ENCODE measurements at places on chromosomes 7 and 10.

GRCh38 chr7:46930366-46930765 is 651.5 kb downstream of the TNS3 start:
- DNase-seq = no peak

- DNase-seq = no peak
These were observed 181.4 kb downstream of the GNAT3 start for GRCh38 chr7:80330434-80330833.

DNA sequence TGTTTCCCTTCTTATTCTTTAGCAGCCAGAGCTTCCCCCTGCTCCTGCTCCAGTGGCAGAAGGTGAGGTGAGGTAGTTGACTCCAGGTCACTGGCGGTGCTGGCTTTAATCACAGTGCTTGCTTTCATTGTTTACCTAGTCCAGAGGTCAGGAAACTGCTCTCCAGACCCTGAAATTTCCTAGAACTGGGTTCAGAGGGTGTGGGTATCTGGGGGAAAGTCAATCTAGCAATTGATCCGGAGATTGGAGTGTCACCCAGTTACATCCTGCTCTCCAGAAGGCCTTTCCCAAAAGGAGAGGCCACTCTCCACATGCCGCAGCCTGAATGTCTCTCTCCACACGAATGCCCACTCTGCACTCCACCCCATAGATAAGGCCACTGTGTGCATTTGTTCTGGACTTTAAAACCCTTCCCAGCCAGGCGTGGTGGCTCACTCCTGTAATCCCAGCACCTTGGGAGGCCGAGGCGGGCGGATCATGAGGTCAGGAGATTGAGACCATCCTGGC is 2.1 kb upstream of the MBL2 start:
- DNase-seq = no peak

GRCh38 chr10:44760513-44760912 is 150.6 kb upstream of the TMEM72 start:
- no peak for DNase-seq

- no peak for DNase-seq
These were observed 7.3 kb downstream of the OCM2 start for GRCh38 chr7:97982647-97983046.

DNA sequence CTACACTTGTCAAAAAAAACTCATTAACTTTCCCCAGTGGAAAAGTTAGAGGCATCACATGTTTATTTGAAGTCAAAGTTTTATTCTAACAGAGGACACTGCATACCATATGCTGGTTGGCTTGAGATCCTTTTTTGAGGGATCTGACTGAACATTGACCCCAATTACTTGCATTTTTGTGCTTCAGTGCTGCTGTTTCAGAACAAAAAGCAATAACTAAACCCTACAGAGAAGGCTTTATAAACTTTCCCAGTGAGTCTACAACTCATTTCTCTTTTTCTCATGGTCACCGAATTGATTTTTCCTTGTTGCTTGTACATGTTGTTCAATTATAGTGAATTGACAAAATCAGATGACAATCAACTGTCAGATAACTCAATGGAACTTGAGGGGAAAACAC is 69.3 kb upstream of the PHYHIPL start:
- no peak for DNase-seq

GRCh38 chr10:78975926-78976325 is 92.8 kb upstream of the ZMIZ1 start:
- DNase-seq = no peak

- DNase-seq = no peak
These were observed 1306.6 kb downstream of the XPNPEP1 start for GRCh38 chr10:108616559-108617285.

GRCh38 chr7:52726493-52726892 is 308.9 kb upstream of the POM121L12 start:
- DNase-seq = no peak

- no peak for DNase-seq
These were observed 53.1 kb upstream of the KMT2E start for GRCh38 chr7:104960741-104961448.

DNA sequence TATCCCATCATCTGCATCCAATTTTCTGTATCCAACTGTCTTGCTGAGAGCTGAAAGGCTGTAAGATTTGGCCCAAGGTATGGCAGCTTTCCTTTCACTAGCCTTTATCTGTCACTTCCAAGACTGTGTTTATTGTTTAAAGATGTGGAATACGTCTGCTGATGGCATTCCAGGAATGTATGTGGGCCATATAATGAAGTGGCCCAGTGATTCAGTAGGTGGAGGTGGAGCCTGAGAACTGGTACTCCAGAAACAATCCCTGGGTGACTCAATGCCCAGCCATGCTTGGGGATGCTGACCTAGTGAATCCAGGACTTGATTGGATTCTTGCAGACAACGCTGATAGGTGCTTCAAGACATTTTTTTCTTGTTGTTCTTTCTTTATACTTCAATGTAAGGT is 13.5 kb downstream of the NEUROD6 start:
- no peak for DNase-seq

GRCh38 chr7:114548081-114548980 is 133.7 kb downstream of the FOXP2 start:
- no peak for DNase-seq

DNA sequence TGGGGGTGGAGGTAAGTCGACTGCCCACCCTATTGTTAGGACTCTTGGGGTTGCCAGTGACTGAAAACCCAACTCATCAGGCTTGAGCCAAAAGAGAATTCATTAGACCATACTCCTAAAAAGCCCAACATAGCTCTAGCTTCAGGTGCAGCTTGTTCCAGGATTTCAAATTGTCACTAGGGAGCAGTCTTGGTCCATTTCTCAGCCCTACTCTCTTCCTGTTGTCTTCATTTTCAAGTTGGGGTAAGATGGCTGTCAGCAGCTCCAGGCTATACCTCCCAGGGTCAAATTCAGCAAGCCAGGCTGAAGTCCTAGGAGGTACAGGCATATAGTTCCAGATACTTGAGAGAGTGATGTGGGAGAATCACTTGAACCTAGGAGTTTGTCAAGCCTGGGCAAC is 14.9 kb upstream of the COL13A1 start:
- DNase-seq = no peak

DNA sequence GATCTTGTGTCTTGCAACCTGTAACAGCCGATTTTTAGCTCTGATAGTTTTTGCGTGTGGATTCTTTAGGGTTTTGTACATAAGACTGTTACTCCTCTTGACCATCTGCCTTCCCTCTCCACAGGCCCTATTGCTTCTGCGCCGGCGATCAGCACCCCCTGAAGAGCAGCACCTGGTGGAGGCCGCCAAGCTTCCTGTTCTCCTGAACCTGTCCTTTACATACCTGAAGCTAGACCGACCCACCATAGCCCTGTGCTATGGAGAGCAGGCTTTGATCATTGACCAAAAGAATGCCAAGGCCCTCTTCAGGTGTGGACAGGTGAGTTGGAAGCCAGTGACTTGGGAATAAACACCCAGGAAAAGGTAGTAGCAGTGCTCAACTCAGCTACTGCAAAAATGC is 12.6 kb downstream of the FKBP6 start:
- DNase-seq = peak; percentile 78

DNA sequence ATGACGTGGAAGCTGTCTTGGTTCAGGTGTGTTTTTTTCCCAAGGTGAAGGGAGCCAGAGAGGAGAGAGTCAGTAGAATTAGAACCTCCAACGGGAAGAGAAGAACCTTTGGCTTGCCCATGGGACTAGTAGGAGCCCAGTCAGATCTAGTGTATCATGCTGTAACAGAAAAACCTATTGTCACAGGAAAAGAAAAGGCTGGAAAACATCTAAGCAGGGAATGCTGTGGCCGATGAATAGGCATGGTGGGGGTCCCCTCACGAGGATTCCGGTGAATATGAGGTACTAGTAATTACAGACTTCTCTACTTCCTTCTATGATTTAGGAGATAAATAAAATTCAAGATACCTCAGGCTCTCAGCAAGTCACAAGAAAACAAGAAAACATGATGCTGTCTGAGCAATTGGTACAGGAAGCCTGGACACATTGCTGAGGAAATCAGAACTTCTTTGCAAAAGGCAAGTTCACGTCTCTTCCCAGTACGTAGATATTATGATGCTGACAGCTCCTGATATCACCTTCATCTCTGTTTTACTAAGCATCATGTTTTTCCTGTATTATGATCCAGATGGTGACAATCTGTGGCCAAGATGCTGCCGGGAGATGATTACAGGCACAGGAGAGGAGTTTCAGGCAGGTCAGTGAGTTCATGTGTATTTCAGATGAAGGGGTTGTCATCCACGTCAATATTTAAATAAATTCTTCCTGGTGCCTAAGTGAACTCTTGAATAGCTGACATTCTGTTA is 54.3 kb upstream of the NPY start:
- DNase-seq = no peak

DNA sequence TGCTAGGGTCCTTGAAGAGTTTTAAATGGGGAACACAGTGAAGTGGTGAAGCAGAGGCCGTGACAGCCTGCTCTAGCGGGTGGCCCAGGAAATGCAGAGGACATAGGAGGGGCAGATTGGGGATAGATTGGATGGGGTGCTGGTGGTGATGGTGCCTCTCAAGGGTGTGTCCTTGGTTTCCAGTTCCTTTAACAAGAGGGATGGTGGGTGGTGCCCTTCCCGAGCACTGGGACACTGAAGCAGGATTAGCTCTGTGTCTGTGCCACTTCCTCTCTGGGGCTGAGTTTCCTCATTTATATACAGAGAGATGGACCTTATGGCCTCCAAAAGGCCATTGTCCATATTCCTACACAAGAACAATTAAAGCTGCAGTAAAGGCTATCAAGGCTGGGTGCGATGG is 285.5 kb downstream of the TCF7L2 start:
- no peak for DNase-seq

DNA sequence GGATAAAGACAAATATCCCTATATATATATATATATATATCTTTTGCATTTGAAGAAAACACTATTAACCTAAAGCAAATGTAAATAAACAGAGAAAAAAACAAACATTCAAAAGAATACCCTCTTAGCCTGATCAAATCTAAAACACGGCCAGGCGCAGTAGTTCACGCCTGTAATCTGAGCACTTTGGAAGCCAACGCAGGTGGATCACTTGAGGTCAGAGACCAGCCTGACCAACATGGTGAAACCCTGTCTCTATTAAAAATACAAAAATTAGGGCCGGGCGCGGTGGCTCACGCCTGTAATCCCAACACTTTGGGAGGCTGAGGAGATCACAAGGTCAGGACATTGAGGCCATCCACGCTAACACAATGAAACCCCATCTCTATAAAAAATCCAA is 9.2 kb downstream of the ANXA7 start:
- no peak for DNase-seq

DNA sequence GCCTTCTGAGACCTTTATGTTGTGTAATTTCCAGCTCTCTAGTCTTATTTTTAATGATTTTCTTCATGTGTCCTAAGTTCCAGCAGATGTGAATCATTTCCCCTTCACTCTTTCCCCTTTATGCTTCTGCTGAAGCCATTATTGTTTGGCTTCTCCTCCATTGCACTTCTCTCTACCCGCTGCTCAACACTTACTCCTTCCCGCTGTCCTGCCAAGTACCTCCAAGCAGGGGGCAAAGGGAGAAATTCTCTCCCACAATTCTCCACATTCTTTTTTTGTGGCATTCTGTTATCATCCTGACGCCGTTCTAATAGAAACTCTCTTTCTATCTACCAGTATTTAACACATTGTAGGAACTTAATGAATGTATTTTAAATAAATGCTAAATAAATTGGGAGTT is 388.9 kb upstream of the TPK1 start:
- DNase-seq = no peak

- DNase-seq = peak; percentile 58
These were observed 557 bp downstream of the TMEM120A start for GRCh38 chr7:75993689-75994387.

DNA sequence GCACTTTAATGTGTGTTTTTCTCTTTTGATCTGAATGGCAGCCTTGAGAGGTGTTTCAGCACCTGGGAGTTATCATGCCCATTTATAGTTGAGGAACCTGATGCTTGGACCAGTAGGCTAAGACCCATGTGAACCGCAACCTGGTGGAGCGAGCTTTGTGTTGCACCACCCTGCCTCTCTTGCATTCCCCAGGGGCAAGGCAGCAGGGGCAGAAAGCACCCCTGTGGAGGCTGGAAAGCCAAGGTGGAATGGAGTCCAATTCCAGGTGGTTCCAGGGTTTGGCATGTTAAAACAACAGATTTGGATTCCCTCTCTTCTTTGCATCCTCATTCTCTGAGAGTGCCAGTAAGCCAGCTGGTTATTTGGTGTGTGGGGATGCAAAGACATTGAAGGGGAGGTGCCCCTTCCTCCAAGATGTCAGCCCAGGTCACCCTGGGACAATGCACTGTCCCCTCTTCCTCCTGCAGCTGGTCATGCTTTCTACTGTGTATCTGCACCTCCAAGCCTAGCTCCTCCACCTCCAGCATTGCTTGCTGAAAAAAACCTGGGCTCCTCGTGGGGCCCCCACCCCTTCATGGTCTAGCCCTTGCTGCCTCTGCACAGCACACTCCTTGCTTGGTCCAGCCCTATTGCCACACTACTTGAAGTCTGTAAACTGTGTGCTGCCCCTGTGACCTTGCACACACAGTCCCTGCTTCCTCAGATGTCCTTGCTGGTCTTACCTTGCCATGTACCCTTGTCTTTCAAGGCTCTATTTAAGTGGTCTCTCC is 5.6 kb upstream of the CDH23 start:
- no peak for DNase-seq

GRCh38 chr10:99450624-99451498 is 20.4 kb upstream of the GOT1 start:
- peak; percentile 82 for DNase-seq

GRCh38 chr7:121875203-121875602 is 2.2 kb downstream of the PTPRZ1 start:
- DNase-seq = no peak

- DNase-seq = no peak
These were observed 152.9 kb downstream of the ADAM12 start for GRCh38 chr10:126235091-126235978.

- DNase-seq = peak; percentile 7
These were observed 108.9 kb upstream of the FRMD4A start for GRCh38 chr10:14439451-14440259.

- peak; percentile 82 for DNase-seq
These were observed 23.4 kb downstream of the FRMPD2 start for GRCh38 chr10:48251152-48251524.

DNA sequence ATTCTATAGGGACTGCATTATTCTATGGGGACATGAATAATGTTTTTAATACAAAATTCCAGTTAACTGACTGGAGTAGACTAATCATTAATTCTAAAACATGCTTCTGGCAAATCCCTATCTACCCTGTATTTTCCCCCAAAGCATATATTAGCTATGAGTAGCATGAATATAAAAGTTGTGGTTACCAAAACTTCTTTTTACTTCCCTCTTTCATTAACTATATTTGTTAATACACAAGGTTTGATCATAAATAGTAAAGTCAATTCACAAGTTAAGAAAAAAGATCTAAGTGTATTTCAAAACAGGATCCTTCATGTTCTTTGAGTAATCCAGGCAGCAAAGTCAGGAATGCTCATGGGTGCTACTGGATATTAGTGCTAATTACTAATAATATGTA is 2.9 kb upstream of the RALA start:
- DNase-seq = no peak

- DNase-seq = peak; percentile 75
These were observed 2.1 kb downstream of the MXI1 start for GRCh38 chr10:110209454-110209925.

GRCh38 chr10:121449482-121449924 is 148.7 kb downstream of the FGFR2 start:
- peak; percentile 29 for DNase-seq

GRCh38 chr10:28302012-28302637 is 739 bp downstream of the MPP7 start:
- peak; percentile 31 for DNase-seq

Data from NCI-H69 (cell line).